ENCODE measurements at places on chromosomes 7 and 10. TPM values are rescaled to one million over a fixed set of nuclear protein-coding genes. Genes with fewer than 3 reads are reported as not detected.

The CALML3 gene
- not detected for polyA plus RNA-seq

The MSANTD7 gene
- 18.8 TPM for polyA plus RNA-seq

The CFAP58 gene
- 1.0 TPM for polyA plus RNA-seq

The HOXA9 gene
- not detected for polyA plus RNA-seq

The FOXI2 gene
- polyA plus RNA-seq: not detected

The CRHR2 gene
- polyA plus RNA-seq: not detected

The INHBA gene
- not detected for polyA plus RNA-seq

The LIPJ gene
- polyA plus RNA-seq: not detected

The GPC2 gene
- 7.2 TPM for polyA plus RNA-seq

The BTBD16 gene
- polyA plus RNA-seq: not detected

The PROSER2 gene
- 5.1 TPM for polyA plus RNA-seq

The CNNM1 gene
- not detected for polyA plus RNA-seq

The FAM25C gene
- not detected for polyA plus RNA-seq

The ABCC2 gene
- not detected for polyA plus RNA-seq

The PPP1R17 gene
- polyA plus RNA-seq: not detected

The IFIT5 gene
- polyA plus RNA-seq: not detected

The LIPM gene
- polyA plus RNA-seq: not detected

The ADARB2 gene
- not detected for polyA plus RNA-seq

The ATOH7 gene
- polyA plus RNA-seq: 0.20 TPM

The HOXA6 gene
- polyA plus RNA-seq: not detected

The ABCB8 gene
- 73.6 TPM for polyA plus RNA-seq

The FAM25G gene
- polyA plus RNA-seq: not detected

The KLF14 gene
- polyA plus RNA-seq: not detected

The CAV1 gene
- polyA plus RNA-seq: 0.08 TPM

The ADAM12 gene
- not detected for polyA plus RNA-seq

The VPS26A gene
- 69.3 TPM for polyA plus RNA-seq

The ARPC1B gene
- polyA plus RNA-seq: 308 TPM

The SLC16A9 gene
- 1.6 TPM for polyA plus RNA-seq

The OPALIN gene
- not detected for polyA plus RNA-seq

The GDF2 gene
- polyA plus RNA-seq: 0.27 TPM

The PTPRZ1 gene
- polyA plus RNA-seq: not detected

The CC2D2B gene
- polyA plus RNA-seq: not detected

The GRM3 gene
- polyA plus RNA-seq: 0.03 TPM

The MCM10 gene
- polyA plus RNA-seq: 34.3 TPM

The CYP26C1 gene
- polyA plus RNA-seq: not detected

The OR6V1 gene
- polyA plus RNA-seq: not detected

The DENND2A gene
- polyA plus RNA-seq: not detected

The SHLD2 gene
- 29.2 TPM for polyA plus RNA-seq
